ENCODE measurements at places on chromosomes 5 and 9. TPM values are rescaled to one million over a fixed set of nuclear protein-coding genes. Genes with fewer than 3 reads are reported as not detected.
A peak's percentile ranks its signal among the peaks of the same experiment; 100 is the strongest.

GRCh38 chr5:152688561-152689249, 283.6 kb upstream of the NMUR2 start:
- no peak for DNase-seq

DNA sequence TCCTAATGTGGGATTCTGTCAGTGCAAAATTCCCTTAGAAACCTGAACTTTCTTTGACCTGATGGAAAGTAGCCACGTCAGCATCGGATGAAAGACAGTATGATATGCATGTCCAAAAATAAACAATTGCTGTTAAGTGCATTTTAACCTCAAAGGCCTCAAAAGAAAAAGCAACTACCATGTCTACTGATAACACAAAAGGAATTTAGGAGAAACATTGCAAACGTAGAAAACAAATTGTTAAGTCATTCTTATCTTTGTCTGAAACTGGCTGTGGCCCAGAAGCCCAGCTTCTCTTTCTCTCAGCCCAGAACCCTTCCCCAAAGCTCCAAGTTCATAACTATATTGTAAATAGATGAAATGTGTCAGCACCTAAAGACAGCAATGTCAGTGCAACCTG, 11.1 kb upstream of the LHFPL2 start:
- DNase-seq = no peak

GRCh38 chr5:157511651-157512644, 51.9 kb downstream of the NIPAL4 start:
- peak; percentile 11 for DNase-seq

IRX4 gene
- not detected for total RNA-seq

ARL14EPL gene
- total RNA-seq = not detected
